ENCODE measurements at places on chromosomes 2 and 18.
A peak's percentile ranks its signal among the peaks of the same experiment; 100 is the strongest.

DNA sequence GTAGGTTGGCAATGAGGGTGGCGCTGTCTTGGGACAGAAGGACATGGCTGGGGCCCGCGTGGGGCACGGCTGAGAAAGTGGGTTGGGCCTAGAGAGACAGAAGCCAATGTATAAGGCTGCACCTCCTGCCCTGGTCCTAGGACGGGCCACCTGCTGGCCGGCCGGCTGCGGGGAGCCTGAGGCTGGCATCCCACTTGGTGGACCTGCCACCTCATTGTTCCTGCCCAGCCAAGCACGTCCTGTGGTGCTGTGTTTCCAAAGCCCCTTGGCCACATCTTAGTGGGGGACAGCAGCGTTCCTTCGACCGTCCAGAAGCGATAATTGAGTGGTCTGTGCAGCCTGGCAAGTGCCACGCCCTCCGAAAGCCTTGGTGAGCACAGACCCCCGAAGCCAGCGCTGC is 223.9 kb downstream of the LDLRAD4 start:
- no peak for DNase-seq

- no peak for DNase-seq
Observed at GRCh38 chr2:91975130-91975491, 2896.1 kb upstream of the TEKT4 start.

- peak; percentile 97 for DNase-seq
Observed at GRCh38 chr2:26000561-26001082, 18.3 kb upstream of the KIF3C start.

- peak; percentile 97 for DNase-seq
Observed at GRCh38 chr2:237904831-237905599, 45.6 kb downstream of the RAMP1 start.

DNA sequence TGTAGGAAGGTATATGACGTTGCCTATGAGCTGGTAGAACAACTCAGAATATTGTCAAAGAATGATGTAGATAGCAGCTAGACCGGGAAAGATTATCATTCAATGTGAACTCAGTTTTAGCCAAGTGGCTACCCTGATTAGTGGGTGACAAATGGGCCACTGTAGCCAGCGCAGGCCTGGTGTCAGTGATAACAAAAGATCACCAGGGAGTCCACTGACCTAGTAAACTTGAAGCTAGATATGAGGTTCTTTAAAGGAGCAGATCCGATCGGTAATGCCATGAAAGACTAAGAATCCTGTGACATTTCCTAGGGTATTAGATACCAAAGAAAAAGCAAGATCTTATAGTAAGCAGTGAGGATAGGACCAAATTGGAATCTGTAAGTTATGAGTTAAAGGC is 180.9 kb downstream of the GCA start:
- DNase-seq: no peak

DNA sequence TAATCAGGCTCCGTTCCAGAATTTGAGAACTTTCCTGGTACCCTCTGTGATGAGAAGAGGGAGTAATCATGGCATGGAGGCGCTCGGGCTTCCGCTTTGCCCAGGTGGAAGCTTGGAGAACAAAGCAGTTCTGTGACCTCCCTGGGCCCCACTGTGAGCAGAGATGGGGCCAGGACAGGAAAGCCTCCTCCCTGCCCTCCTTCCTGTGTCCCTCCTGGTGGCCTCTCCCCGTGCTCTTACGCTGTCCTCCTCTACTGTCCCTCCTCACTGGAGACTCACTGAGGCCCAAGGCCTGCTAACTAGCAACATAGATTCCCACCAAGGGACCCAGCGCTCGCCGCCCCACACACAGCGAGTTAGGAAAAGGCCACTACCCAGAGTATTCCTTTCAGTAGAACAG is 119.8 kb downstream of the MAPK4 start:
- no peak for DNase-seq

DNA sequence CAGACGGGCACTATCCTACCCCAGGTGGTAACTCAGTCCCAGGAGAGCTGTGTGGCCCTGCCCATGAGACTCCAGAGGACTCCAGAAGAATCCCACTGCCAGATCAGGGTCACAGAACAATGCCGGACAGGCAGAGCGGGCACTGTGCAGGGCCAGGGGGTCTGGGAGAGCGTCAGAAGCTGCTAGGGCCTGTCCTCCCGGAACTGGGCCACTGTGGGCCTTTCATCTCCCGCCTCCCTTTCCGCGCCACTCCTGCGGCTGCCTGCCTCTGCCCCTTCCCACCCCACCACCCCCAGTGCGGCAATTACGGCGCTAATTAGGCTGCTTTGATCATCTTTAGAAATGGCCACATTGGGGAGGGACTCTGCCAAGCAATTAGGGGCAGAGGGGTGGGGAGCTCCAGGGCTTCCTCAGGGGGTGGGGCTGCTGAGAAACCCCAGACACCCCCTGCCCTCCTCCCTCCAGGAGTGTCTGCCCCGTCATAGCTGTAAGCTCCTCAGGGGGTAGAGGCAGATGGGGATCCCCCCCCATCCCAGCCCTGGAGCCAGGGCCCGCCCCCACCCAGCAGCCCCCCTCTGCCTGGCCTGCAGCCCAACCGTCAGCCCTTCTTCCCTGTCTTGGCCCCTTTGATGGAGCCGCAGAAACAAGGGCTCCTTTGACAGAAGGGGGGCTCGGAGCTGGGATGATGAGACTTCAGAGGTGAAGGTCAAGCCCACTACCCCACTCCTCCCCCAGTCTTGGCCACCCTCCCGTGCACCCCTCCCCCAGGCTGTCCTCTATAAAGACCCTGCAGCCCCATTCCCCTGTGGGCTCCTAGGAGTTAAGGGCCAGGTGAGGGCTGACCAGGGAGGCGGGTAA is at the start of gene PRSS56:
Gene PRSS56, plus strand, starts transcription at position 808 of the 858 bp plus-strand sequence. CDS start 211 bp downstream, outside the sequence.
- no peak for DNase-seq

DNA sequence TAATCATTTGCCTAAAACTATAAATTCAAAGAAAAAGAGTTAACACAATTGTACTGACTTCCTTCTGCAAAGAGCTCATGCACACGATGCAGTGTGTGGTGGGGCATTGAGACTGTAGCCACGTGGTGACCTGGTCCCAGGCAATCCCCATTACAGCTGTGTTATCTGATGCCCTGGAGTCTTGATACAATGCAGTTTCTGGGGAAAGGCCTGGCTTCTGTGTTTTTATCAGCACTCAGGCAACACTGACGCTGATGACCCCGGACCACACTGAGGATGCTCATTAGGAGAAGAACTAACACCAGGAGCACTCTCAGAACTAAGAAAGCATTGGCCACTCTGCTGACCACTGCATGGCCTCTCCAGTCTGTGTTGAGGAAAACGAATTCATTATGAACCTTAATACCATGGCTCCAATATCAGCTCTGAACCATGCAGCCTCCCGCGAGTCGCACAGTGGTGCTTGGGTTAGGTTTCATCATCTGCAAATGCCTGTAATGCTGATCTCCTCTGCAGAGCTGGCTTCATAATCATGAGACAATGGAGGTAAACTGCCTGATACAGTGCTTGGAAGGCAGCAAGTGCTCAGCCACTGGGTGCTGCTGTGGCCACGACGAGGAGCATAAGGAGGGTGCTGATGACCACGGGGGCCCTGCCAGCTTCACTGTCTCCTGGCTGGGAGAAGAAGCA is 218.5 kb downstream of the MYT1L start:
- no peak for DNase-seq

DNA sequence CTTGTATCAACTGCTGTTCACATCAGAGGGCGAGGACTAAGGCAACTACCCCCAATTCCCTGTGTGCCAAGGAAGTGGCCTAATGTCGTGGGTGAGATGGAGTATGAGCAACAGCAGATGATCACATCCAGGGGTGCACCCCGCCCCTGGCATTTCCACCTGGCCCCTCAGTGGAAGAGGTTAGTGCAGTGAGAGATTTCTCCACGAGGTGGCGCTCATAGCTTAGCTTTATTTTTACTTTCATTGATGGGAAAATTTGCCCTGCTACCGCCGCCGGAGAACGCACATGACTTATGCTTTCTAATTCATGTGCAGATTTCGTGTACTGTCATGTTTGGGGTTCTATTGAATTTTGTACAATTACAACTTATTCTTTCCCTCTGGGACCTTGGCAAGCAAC is 470.6 kb upstream of the MEX3C start:
- peak; percentile 77 for DNase-seq

- DNase-seq: no peak
Observed at GRCh38 chr2:215621381-215621780, 185.5 kb upstream of the FN1 start.

DNA sequence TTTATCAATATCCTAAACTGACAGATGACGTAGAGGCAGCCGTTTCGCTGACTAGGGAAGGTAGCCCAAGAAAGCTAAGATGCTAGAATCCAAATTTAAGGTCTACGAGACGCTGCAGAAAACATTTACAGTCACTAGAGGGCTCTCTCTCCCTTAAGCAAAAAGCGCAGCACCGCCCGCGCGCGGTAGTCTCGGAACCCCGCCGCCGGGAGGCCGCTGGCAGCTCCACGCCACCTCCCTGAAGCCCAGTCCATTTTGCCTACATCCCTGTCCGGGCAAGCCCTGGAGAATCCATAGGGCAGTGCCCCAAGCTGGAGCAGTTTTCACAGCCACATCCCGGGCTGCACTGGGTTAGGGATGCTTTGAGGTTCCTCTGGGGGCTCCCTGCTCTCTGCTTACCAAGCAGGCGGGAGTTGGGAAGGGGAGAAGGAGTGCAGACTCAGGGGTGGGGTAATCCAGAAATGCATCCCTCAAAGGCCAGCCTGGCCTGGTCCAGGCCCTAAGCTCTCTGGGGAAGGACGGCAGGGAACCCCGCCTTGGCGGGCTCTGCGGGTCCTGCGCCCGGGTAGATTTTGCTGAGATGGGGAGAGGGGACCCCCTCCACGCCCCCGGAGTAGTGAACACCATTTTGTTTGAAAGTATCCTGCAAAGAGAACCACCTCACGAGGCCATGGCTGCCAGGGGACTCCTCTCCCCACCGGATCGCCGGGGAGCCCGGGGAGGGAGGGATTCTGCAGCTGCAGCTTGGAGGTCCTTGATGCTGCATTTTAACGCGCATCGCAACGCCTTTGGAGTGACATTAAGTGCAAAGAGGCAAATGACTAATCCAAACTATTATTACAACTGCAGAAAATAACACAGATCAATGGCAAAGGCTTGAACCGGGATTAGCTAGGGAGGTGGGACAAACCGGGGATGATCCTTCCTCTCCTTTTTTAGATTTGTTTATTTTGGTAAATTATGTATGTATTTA is 1.3 kb upstream of the DPYSL5 start:
- peak; percentile 92 for DNase-seq

- DNase-seq: peak; percentile 75
Observed at GRCh38 chr18:13217466-13217961, 1.0 kb upstream of the LDLRAD4 start.

DNA sequence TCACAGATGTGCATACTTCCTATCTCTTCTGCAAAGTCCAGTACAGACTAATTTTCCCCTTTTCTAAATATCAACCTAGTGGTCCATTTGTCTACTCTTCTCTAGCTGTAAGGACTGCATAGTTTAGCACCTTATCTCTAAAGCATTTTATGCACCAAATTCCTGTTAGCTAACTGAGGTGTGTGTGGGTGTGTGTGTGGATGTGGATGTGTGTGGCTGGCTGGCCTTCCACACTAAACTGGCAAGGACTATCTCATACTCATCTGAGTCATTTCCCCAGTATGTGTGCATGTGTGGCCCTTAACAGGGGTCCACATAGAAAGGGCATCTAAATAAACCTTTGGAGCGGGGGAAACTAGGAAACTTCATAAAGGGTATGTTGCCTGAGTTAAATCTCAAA is 139.6 kb downstream of the TTC32 start:
- no peak for DNase-seq

GRCh38 chr2:75722687-75723086 is 12.0 kb upstream of the GCFC2 start:
- DNase-seq: no peak

DNA sequence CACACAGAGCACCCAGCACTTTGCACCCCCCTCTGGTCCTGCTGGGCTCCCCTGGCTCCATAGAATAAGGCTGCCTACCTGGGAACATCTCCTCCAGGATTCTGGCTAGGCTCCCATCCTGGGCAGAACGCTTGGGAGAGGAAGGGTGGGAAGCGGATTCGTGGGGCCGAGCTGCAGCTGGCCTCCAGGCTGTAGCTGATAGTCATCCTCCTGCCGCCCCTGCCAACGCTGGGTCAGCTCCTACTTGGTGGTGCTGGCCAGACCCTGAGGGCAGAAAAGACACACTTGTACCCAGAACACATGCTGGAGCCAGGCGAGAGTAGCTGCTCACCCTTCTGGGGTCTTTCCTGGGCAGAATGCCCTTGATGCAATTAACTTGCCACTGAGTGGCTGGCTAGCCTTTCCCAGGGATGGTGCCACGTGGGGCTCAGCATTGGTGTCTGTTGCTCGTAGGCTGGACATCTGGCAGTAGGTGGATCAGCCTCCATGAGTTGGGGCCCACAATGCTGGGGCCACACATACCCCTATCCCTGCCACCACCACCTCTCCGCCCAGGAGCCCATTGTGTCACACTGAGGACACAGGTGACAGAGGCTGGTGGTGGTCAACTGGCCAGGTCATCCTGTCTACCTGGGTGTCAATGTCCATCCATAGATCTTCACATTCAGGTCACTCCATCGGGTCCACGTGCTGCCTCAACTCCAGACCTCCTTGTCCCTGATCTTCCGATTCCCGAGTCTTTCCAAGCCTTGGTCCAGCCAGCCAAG is 112.8 kb downstream of the NDUFA10 start:
- no peak for DNase-seq

All from suppressor macrophage (primary cell).